ENCODE measurements at places on chromosomes 2 and 18.

- DNase-seq, result no peak
Observed at GRCh38 chr2:167890739-167891138, 356.7 kb downstream of the STK39 start.

- DNase-seq, result no peak
Observed at GRCh38 chr2:24199968-24200590, 25.2 kb downstream of the FAM228A start.

- DNase-seq, result no peak
Observed at GRCh38 chr2:117786520-117786919, 28.0 kb upstream of the DDX18 start.

- DNase-seq, result no peak
Observed at GRCh38 chr2:67872481-67872880, 190.3 kb downstream of the C1D start.

- DNase-seq, result no peak
Observed at GRCh38 chr2:43484323-43484930, 111.4 kb downstream of the THADA start.

GRCh38 chr2:36355151-36355889 lies at the start of gene CRIM1:
TSS of gene CRIM1 (plus strand) at chr2:36355778. CDS start at chr2:36356293, 515 bp downstream.
- peak; percentile 64 for DNase-seq

DNA sequence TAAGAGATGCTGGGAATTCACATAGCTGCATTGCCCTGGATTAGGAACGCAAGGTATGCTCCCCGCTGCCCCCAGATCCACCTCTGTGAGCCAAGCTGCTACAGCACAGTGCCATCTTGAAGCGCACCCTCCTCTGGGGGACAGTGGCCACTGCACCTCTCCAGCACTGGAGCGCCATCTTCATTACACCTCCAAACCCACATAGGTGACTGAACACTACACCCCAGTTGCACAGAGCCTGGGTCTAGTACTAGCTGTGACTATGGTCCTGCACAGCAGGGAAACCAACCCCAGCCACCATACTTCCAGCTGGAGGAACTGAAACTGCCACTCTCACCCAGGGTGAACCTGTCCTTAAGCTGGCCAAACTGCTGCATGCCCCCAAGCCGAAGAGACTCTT lies 84.6 kb downstream of the TMEM237 start:
- no peak for DNase-seq

GRCh38 chr2:118971245-118972122 lies 29.5 kb downstream of the MARCO start:
- DNase-seq, result no peak

DNA sequence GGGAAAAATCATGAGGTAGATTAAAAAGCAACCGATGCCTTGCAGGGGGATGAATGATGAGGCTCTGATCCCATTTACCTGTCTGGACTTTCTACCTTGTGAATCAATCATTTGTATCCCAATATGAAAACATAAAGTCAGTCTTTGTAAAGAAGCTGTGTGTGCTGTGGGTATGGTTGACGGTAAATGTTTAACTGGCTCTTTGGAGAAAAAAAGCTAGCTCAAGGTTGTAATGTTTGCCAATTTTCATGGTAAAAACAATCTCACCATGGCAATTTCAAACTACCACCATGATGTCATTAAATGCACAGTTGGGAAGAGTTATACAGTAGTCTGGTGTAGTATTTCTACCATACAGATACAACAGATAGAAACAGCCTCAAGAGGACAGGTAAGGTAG lies 14.6 kb downstream of the TTR start:
- no peak for DNase-seq

GRCh38 chr18:10851824-10852319 lies 297.5 kb downstream of the PIEZO2 start:
- DNase-seq, result no peak

DNA sequence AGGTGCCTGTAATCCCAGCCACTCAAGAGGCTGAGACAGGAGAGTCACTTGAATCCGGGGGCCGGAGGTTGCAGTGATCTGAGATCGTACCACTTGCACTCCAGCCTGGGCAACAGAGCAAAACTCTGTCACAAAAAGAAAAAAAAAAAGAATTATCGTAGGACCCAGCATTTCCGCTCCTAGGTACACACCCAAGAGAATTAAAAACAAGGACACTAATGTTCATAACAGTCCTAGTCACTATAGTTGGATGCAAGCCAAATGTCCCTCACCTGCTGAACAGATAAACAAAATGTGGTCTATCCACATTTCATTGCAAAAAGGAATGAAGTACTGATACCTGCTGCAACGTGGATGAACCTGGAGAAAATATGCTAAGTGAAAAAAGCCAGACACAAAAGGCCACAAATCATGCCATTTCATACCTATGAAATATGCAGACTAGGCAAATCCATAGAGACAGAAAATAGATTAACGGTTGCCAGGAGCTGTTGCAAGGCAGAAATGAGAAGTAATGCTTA lies 21.2 kb downstream of the ADRA2B start:
- no peak for DNase-seq

DNA sequence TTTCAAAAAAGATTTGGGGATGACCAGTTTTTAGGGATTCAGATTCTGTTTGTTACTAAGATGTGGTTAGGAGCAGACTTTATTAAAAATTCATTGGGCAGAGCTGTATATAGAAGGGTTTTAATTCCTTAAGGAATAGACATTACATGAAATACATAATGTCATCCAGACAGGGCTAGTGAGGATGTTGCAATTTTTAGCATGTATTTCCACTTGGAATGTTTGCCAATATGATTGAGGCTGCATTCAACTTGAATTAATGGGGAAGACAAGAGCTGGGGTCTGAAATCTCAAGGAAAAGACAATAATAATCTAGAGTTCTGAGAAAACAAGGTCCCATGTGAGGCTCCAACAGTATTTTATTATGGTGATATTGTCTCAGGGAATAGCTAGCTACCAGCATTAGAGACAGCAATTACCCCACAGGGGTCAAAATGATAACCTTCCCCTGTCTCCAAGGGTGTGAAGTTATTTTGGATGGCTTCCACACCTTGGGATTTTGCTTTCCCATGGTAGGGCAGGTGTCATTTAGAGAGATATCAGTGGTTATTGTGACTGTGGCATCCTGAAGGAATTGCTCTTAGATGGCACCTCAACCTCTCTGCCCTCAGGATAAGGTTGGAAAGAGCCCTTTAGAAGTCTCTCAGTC lies 60.2 kb downstream of the VSNL1 start:
- no peak for DNase-seq

DNA sequence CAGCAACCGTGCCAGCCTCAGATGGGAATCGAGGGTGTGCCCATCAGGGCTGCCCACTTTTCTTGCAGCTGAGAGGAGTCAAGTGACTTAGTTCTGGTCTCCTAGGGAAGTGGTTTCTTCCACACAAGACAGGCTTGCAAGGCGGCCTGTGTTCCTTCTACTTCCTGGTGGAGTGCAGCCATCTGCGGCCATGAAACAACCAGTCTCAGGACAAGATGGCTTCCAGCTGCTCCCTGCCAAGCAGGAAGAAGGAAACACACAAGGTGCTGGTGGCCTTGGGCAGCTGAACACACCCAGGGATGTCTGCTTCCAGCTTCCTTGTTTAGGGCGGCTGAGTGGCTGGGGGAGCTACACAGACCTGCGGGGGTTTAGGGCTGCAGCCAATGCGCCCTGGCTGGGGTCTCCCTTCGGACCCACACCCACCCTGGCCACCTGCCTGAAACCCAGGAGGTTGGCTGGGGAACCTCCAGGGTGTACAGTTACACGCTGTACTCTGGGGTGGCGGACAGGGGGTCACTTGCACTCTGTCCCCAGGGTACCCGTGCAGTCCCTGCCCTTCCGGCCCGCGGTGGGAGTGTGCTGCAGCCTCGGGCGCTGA lies 34.7 kb downstream of the PTPN18 start:
- DNase-seq, result no peak

DNA sequence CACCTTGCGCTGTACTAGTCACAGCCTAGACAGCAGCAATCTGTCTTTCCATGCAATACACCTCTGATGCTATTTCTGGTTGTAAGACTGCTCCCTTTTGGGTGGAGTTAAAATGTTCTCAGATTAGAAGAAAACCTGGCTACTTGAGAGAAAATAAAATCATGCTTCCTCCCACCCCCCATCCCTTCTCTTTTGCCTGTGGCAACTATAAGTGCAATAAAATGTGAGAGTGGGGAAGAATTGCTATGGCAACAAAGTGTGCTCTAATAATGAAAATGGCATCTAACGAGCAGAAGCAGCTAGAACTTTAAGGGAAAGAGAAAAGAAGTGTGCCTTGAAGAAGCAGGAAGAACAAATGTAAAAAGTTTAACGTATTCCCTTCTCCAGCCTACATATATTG lies 464.2 kb upstream of the FSHR start:
- DNase-seq, result no peak

DNA sequence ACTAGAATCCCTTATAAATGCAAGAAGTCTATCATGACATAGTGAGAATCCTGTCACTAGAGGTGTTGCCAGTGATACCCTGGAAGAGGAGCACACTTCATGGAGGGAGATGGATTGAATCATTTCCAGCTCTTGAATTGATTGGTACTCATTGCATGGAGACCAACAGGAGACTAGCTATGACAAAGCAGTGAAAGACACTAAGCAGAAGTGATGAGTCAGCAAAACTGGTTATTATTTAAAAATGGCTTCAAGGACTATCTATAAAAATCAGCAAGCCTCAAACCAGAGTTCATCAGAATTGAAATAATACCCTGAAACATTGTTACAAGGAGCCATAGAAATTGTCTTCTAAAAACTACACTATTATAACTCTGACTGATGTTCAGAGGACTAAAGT lies 200.3 kb downstream of the PDE11A start:
- DNase-seq, result no peak

DNA sequence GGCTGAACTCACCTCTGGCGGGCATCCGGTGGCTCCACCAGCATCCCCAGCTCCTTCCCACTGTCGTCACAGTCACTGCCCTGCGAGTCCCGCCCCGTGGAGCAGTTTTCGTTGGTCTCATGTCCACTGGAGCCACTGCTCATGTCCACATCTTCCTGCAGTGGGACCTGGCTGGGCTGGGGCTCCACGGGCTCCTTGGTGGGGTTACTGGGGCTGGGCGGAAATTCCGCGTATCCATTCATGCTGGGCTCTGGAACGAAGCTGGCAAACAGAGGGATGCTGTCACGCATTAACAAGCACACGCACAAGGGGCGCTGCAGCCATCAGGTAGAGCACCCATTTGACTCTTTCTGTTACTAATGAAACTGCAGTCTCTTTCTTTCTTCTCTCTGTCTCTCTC lies 10.7 kb downstream of the PER2 start:
- no peak for DNase-seq

- peak; percentile 39 for DNase-seq
Observed at GRCh38 chr2:27370816-27371620, 602 bp downstream of the SNX17 start.
